AG08396 (cell line): ENCODE measurements at places on chromosomes 11 and 22.
A peak's percentile ranks its signal among the peaks of the same experiment; 100 is the strongest.

DNA sequence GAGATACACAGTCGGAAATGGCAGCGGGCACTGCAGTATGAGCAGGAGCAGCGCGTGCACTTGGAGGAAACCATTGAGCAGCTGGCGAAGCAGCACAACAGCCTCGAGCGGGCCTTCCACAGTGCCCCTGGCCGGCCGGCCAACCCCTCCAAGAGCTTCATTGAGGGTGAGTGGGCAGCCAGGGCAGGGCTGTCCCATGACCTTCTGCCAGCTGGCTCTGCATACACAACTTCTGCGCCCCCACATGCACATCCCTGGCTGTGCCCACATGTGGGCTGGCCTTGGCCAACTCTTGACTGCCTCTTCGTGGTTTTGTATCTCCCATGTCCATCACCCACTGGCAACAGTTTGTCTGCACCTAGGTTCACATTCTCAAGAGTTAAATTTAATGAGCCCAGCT is 81.1 kb downstream of the MORC2 start:
- no peak for DNase-seq

GRCh38 chr11:96704847-96705246 is 315.0 kb downstream of the JRKL start:
- peak; percentile 3 for DNase-seq

GRCh38 chr11:126061707-126062678 is 673 bp downstream of the CDON start:
- DNase-seq: peak; percentile 48

DNA sequence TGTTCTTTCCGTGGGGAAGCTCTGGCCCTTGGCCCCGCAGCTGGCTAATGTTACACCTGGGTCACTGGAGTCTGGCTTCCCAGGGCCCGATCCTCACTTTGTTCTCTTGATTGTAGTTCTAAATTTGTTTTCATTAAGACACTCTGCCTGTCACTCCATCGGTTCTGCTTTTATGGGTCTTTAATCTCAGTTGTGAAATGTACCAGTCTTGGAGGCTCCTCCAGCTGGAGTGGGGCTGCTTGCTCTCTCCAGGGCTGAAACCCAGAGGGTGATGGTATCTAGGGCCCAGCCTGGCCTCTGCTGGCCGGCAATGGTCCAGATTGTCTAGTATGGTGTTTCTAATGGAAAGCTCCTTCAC is 352.9 kb downstream of the TENM4 start:
- no peak for DNase-seq

DNA sequence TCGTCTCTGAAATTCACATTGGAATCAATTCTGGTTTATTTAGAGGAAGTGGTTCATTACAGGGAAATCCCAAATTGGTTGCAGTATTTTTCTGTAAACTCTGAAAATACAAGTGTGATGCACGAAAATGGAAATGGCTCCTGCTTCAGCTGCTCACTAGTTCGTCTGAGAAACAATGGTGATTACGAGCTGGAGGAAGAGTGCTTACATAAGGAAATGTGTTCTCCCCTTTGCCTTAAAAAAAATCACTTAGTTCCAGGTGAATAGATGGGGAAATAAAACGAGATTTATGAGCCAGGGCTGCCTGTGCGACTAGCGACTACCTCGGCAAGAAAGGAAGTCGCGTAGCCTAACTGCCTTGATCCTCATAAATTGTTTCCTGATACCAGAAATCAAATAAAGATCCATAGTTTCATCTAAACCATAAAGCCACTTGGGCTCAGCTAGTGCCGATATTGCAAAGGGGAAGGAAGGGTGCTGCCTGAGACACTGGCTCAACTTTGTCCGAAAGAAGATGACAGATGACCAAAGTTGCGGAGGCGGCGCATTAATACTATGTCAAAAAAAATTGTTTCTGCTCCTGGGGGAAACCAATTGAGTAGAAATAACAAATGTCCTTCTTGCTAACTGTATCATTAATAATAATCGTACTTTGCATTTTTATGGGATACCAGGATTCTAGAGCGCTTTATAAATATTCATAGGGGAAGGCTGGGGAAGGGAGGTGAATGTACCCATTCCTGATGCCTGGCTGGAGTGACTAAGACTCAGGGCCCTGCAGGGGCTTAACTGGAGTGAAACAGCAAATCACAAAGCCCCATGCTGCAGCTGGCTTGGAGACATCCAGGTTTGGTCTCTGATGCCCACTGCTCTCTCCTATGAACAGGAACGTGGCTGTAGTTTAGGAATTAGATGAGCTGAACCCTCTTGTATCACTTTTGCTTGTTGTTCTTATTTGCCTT is 185.7 kb downstream of the BLID start:
- no peak for DNase-seq

- DNase-seq: no peak
Measured at GRCh38 chr11:62130283-62131169, 6.7 kb downstream of the INCENP start.

- no peak for DNase-seq
Measured at GRCh38 chr22:30285846-30286200, 3.5 kb downstream of the CASTOR1 start.
